Neural crest cell (in vitro differentiated cells): ENCODE measurements at places on chromosomes 4 and X. TPM values are rescaled to one million over a fixed set of nuclear protein-coding genes. Genes with fewer than 3 reads are reported as not detected.

Gene ARHGAP36
- 1.8 and 2.4 TPM in 2 replicates for total RNA-seq

Gene TGIF2LX
- total RNA-seq = not detected in 2 replicates

Gene SNX25
- 9.7 and 14.3 TPM in 2 replicates for total RNA-seq

GRCh38 chr4:177489471-177490246, 47.4 kb upstream of the AGA start:
- H3K36me3 ChIP-seq = no peaks in the 10 kb centered on the region
- peaks cover 12% of the 10 kb centered on the region for H3K4me1 ChIP-seq
- H3K4me3 ChIP-seq = no peak overlapping the region
- no peaks in the 10 kb centered on the region for H3K27me3 ChIP-seq

Gene CT45A10
- not detected in 2 replicates for total RNA-seq

GRCh38 chr4:44121210-44121609, 327.4 kb downstream of the KCTD8 start:
- H3K4me1 ChIP-seq = peaks cover 8% of the 10 kb centered on the region
- H3K36me3 ChIP-seq = no peaks in the 10 kb centered on the region
- no peak overlapping the region for H3K4me3 ChIP-seq
- H3K27me3 ChIP-seq = no peaks in the 10 kb centered on the region
- no peak for DNase-seq

Gene SHROOM4
- 6.2 and 7.2 TPM in 2 replicates for total RNA-seq

Gene NFXL1
- total RNA-seq = 18.5 and 19.7 TPM in 2 replicates

Gene GAGE2A
- not detected in 2 replicates for total RNA-seq

Gene SMAD1
- total RNA-seq = 26.8 and 28.6 TPM in 2 replicates

DNA sequence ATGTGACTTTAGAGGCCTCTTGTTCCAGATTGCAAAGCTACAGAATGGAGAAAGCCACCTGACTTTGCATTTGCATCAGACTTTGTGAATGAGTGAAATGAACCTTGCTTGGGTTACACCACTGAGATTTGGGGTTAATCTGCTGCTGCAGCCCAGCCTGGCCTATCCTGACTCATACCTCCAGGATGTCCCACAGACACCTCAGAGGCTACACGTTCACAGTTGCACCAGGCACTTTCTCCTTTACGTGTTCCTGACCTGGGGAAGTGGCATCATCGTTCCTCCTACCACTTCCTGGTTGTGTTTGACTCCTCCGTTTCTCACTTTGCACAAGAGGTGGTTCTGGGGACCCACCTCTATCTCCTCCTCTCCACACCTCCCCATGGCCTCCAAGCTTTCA, 9.2 kb upstream of the SORCS2 start:
- peaks cover 15% of the 10 kb centered on the region for H3K27me3 ChIP-seq
- H3K27ac ChIP-seq = no peak overlapping the region
- peaks cover 3% of the 10 kb centered on the region for H3K36me3 ChIP-seq
- H3K4me3 ChIP-seq = no peak overlapping the region
- no peaks in the 10 kb centered on the region for H3K4me1 ChIP-seq

Gene IQCM
- not detected in 2 replicates for total RNA-seq

- H3K27ac ChIP-seq = peak overlapping the region; percentile 52
- H3K27me3 ChIP-seq = peaks cover 34% of the 10 kb centered on the region
- peaks cover 23% of the 10 kb centered on the region for H3K4me1 ChIP-seq
Observed at GRCh38 chr4:96407738-96408463, 568.0 kb downstream of the PDHA2 start.

Gene RHOH
- total RNA-seq = 3.2 and 3.7 TPM in 2 replicates

Gene MID1
- total RNA-seq = 47.1 and 48.1 TPM in 2 replicates

DNA sequence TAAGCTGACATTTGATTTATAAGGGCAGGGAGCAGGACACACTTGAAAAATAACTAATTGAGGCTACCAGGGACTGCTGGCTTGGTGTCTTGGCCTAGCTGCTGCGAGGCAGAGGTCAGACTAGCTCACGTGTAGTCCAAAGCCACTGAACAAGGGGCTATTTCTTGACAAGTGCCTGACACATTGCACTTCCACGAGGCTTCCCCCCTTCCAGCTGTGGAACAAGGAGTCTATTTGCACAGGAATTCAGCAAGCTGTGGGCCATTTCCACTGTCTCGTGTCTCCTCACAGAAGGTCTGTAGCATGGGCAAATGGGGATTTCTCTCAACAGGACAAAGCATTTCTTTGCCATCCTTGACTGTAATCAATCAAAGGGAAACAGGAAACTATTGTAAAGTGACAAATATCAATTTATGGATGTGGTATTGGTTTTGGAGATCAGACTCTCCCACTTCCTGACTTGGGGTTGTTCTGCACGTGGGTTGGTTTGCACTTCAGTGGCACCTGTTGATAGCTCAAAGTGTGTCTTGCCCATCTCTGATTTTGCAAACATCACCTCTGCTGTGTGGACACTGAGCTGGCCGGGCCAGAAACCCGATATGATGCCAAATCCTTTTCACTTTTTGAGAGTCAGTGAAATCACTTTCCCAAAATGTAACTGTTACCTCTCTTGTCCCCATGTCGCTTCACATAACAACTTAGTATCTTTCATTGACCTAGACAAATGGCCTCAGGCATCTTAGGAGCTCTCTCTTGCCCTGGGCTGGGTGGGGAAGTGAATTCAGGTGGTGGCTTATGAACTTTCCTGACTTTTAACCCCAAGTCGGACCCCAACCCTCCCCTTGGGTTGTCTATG, 107.4 kb upstream of the MAMLD1 start:
- H3K4me3 ChIP-seq = no peak overlapping the region
- no peaks in the 10 kb centered on the region for H3K36me3 ChIP-seq
- no peak overlapping the region for H3K27ac ChIP-seq
- no peaks in the 10 kb centered on the region for H3K4me1 ChIP-seq
- no peaks in the 10 kb centered on the region for H3K27me3 ChIP-seq

DNA sequence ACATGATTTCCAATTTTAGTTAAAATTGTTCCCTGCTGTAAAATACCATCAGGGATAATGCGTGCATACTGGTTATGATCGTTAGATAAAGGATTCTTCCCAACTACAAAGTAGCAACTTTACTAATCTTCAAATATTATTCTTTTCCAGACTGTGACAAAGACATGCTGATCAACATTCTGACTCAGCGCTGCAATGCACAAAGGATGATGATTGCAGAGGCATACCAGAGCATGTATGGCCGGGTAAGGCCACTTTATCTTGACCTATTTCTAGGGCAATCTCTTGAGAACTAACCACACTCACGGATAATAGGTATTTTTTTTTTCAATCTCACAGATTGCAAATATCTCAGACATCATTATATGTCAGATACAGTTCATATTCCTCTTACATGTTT, 47.0 kb downstream of the ANXA10 start:
- H3K4me1 ChIP-seq = no peaks in the 10 kb centered on the region
- no peak for DNase-seq
- no peaks in the 10 kb centered on the region for H3K36me3 ChIP-seq
- no peak overlapping the region for H3K4me3 ChIP-seq
- H3K27ac ChIP-seq = no peak overlapping the region
